ENCODE measurements at places on chromosomes 1 and 21.

DNA sequence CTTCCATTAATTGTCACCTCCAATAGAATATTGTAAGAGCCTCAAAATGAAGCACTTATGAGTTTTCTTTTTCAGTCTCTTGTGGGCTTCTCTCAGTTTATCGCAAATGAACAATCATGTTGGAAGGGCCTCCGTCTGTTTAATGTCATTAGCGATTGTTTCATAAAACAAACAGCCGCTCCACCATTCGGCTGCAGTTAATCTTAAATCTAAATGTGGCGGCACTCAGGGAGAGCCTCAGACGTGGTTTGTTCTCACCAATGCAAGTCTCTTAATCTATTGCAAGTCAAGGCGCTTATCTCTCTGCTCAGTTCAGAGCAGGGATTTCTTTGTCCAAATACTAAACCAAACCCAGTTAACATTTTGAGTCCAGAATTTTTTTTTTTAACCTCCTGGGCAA lies 34.9 kb upstream of the ESRRG start:
- peak; percentile 22 for DNase-seq

GRCh38 chr1:81540216-81540615 lies 260.5 kb upstream of the ADGRL2 start:
- no peak for DNase-seq

- DNase-seq, result no peak
Measured at GRCh38 chr1:206839006-206839560, 26.3 kb upstream of the IL20 start.

- DNase-seq, result no peak
Measured at GRCh38 chr1:185480545-185480944, 163.5 kb upstream of the IVNS1ABP start.

- no peak for DNase-seq
Measured at GRCh38 chr1:175893192-175893591, 149.8 kb upstream of the TNR start.

DNA sequence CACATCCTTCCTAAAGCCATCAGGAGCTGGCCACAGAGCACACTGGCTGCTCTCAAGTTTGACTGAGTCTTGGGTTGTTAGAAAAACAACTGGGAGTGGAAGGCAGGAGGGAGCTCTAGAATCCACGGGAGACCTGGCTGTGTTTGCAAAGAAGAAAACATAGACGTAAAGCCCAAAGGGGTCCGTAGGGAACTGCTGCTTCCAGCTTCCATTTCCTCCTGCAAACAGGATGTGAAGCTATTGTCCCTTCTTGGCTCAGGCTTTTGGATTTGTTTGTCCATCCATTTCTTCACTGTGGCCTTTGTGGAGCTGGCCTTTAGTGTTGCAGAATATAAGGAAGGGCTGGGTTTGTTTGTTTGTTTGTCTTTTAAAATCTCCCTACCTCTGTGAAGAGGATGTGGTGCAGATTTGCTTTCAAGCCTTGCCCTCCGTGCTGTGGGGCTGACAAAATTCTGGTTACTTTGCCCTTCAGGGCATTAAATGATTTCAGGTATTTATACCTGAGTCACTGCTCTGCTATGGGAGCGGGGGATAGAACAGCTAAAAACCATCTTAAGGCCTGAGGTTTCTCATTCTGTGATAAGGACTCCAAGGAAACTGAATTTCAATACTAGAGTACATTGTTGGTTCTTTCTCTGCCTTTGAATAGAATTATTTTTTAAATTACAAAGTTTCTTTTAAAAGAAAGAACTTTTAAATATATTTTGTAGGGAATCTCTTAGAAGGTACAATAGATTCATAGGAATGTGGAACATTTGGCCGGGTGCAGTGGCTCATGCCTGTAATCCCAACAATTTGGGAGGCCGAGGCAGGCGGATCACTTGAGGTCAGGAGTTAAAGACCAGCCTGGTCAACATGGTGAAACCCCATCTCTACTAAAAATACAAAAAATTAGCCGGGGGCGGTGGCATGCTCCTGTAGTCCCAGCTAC lies 74.3 kb downstream of the MPZL1 start:
- DNase-seq, result no peak

GRCh38 chr1:24424990-24425389 lies 9.4 kb downstream of the NIPAL3 start:
- no peak for DNase-seq

DNA sequence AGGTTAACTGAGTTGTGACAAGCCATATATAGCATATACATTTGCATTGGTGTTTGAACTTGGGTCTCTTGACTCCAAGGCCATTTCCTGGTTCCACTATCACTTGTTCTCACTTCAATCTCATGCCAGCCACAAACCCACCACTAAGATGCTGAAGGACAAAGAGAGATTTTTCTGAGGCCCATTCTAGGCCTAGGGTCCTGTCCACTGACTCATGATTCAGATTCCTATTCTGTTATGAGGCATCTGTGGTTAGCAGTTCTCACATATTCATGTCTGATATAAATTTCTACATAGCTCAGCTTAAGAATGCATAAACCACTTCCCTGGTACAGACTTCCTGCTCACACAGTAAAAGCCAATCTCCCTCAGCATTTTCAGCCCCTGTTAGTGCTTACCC lies 326.1 kb upstream of the BEND5 start:
- DNase-seq, result no peak

DNA sequence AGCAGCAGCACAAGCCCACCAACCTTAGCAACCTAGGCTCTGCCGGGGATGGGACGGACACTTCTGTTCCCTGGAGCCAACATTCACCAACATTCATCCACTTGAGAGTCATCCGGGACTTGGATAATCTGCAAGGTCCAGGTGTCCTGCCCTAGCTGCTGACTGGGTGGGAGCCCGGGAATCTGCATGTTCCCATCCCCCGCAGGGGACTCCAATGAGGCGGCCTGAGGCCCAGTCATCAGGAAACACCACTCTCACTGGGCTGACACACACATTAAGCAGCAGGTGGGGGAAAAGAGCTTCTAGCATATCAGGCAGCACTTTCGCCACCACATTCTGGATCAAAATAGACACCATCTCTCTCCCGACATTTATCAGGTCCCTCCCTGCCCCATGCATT lies 38.4 kb upstream of the CCSAP start:
- no peak for DNase-seq

- no peak for DNase-seq
Measured at GRCh38 chr1:50929376-50929958, 30.6 kb downstream of the FAF1 start.

- DNase-seq, result no peak
Measured at GRCh38 chr1:178367151-178367550, 129.6 kb downstream of the CLEC20A start.

- DNase-seq, result no peak
Measured at GRCh38 chr1:151705146-151705545, 11.5 kb downstream of the CELF3 start.

DNA sequence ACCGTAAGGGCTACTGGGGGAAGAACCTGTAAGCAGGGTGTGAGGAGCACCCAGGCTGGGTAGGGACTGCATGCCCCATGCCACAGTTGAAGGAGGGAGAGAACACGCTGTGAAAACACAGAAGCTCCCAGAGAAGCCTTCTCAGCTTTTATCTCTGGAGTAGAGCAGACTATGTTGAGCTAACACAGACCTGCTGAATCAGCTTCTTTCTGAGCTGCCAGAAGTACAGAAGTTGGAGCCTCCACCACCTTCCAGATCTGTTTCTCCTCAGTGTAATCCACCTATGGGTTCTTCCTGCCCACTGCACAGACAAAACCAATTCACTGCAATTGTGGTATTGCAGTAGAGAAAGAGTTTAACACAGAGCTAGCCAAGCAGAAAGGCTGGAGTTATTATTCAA lies 5.4 kb downstream of the YBEY start:
- DNase-seq, result no peak

DNA sequence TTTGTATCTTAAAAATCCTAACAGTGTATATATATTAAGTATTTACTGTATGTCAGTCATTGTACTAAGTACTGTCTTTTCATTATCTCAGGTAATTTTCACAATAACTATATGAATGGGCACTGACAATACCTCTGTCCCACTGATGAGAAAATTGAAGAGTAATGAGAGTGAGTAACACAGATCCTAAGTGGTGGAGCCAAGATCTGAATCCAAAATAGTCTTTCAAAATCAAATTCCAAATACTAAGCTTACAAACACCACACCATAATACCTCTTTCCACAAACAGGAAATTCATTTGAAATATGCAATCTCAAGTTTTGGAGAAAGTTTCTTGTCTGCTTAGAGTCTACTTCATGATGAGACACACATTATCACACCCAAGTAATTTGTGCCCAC lies 105.9 kb upstream of the EDEM3 start:
- no peak for DNase-seq

DNA sequence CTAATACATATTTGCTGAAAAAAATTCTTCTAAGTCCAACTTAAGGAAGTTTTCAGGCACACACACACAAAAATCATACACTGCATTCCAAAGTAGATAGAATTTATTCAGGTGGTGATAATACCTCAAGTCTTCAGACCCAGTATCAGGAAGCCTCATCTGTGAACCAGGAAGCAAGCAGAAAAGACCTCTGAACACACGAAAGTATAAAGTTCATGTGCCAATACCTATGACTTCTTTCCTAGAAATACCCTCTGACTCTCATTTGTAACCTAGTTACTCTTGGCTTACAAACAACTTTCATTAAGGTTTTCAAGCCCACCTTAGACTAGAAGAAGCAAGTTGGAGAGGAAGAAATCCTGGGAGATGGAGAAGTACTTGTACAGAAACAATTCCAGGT lies 35.7 kb upstream of the IFNLR1 start:
- DNase-seq, result no peak

DNA sequence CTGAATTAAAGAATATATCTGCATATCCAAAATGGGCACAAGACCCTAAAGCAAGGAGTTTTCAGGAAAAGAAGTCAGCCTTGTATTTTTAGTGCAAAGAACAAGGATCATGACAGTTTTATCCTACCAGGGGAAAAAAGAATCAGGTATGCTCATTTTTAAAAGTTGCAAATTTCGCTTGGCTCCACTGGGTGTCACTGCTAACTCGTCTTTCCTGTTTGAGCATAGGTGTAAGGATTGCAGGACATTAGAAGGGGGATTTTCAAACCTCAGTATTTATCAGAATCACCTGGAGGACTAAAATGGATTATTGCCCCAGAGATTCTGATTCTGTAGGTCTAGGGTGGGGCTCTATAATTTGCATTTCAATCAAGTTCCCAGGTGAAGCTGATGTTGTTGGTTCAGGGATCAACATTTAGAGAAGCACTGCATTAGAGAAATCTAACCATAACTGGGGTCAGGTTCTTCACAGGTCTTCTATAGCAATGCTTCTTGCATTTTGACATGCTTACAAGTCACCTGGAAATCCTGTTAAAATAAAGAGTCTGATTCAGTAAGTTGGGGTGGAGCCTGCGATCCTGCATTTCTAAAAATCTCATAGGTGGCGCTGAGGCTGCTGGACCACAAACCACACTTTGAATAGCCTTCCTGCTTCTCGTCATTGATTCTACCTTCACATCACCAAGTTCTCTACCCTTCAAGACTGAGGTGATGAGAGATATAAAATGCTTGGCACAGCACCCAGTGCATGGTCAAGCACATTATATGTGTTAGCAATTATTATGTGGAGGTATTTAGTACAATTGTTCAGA lies 39.6 kb downstream of the NUF2 start:
- DNase-seq, result peak; percentile 55

- DNase-seq, result no peak
Measured at GRCh38 chr21:44778499-44778911, 23.1 kb downstream of the UBE2G2 start.

GRCh38 chr1:59552007-59552406 lies 255.1 kb downstream of the FGGY start:
- DNase-seq, result no peak

DNA sequence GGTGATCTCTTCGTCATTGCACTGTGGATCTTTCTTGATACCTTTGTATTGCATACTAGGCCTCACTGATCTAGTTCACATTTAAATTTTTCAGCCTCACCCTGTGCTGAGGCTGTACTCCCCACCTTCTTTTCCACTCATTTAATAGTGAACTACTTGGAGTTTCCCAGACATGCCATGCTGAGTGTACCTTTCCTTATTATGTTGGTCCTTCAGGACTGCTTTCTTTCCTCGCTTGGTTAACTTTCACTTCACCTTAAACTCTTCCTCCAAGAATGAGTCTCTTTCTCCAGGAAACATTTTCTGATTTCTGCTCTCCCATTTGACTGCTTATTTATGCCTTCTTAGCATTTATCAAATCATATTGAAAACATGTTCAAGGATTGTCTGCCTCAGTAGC lies 20.8 kb downstream of the RNF2 start:
- DNase-seq, result no peak

DNA sequence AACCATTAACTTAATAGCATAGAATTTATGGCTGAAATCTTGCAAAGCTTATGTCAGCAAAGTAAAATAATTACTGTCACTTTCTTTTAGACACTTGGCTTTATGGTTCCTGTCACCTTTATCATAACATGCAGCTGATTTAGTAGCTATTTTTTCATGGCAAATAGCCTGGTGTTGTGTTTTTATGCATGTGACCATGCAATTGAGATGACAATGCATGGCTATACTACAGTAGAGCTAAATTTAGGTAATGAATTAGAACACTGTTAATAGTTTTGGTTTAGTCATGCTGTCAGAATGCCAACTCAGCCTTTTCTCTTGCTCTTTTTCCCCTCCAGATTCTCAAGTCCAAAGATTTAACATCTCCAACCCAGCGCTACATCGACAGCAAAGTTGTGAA lies 88.6 kb downstream of the TGFB2 start:
- no peak for DNase-seq

- peak; percentile 94 for DNase-seq
Measured at GRCh38 chr1:164137273-164137925, 421.6 kb upstream of the PBX1 start.

DNA sequence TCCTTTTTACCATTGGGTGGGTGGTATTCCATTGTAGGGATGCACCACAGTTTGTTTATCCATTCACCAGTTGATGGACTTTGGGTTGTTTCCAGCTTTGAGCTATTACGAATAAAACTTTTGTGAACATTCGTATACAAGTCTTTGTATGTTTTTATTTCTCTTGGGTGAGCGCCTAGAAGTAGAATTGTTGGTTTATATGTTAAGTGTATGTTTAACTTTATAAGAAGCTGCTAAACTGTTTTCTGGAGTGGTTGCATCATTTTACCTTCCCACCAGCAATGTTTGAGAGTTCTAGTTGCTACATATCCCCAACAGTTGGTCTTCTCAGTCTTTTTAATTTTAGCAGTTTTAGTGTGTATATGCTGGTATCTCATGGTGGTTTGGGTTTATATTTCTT lies 132.5 kb downstream of the PEX14 start:
- DNase-seq, result no peak

DNA sequence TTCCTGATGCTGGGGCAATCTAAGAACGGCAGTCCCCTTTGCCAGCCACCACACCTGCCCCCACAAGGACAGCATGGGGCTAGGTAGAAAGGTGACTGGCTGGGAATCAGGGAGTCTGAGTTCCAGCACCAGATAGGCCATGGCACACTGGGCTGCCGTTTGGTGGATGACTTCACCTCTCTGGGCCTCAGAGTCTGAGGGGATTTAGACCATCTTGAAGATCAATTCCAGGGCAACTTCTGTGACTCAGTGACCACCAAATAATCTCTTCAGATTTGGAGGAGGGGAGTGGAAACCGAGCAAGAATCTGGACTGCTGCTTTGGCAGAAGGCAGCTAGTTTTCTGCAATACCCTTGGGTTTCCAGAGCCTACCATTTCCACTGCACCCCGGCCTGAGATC lies 92.1 kb upstream of the EDN2 start:
- no peak for DNase-seq

- DNase-seq, result no peak
Measured at GRCh38 chr1:75129983-75130789, 4.0 kb upstream of the LHX8 start.
